ENCODE measurements at places on chromosomes 2 and 18. TPM values are rescaled to one million over a fixed set of nuclear protein-coding genes. Genes with fewer than 3 reads are reported as not detected.

DNA sequence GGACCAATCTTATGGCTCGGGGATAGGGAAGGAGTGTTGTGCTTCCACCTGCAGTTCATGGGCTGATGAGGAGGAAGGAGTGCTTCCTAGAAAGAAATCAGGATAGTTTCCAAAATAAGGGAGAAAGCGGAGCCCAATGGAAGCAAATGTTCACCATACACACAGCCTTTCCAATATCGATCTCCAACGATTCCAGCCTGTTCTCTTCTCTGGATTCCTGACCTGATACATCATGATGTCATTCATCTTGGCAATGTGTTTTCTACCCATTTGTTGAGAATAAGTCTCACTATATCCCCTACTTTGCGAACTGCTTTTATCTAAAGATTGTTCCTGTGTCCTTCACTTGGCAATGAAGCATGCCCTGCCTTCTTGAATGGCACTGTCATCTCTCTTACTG, 205.3 kb upstream of the SIX2 start:
- no peaks in the 10 kb centered on the region for H3K36me3 ChIP-seq
- DNase-seq, result no peak
- no peak overlapping the region for H3K27ac ChIP-seq
- H3K27me3 ChIP-seq, result peaks cover 3% of the 10 kb centered on the region
- no peaks in the 10 kb centered on the region for H3K4me1 ChIP-seq
- no peak overlapping the region for H3K4me3 ChIP-seq

- H3K36me3 ChIP-seq, result no peaks in the 10 kb centered on the region
- no peak overlapping the region for H3K27ac ChIP-seq
- H3K27me3 ChIP-seq, result no peaks in the 10 kb centered on the region
- no peak for DNase-seq
- no peak overlapping the region for H3K4me3 ChIP-seq
These were observed 12.0 kb downstream of the CATIP start for GRCh38 chr2:218368621-218369153.

DNA sequence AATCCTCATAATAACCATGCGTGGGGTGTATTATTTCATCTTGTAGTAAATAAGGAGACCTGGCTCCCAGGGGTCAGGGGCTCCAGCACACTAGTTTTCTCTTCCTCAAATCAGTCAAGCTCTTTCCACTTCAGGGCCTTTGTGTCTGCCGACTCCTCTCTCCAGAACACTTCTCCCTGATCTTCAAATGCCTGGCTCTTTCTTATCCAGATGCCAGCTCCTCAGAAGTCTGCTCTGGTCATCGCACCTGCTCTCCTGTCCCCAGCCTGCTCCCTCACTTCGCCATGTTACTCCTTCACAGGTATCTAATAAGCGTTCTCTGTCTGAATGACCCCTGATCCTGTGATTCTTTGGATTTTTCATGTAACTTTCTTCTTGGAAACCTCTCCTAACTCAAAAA, 62.0 kb downstream of the GYPC start:
- H3K27ac ChIP-seq, result no peak overlapping the region
- peaks cover 57% of the 10 kb centered on the region for H3K27me3 ChIP-seq
- no peak overlapping the region for H3K4me3 ChIP-seq
- H3K4me1 ChIP-seq, result no peaks in the 10 kb centered on the region

- no peak overlapping the region for H3K4me3 ChIP-seq
- H3K27me3 ChIP-seq, result no peaks in the 10 kb centered on the region
- no peak overlapping the region for H3K27ac ChIP-seq
- no peaks in the 10 kb centered on the region for H3K36me3 ChIP-seq
- peaks cover 9% of the 10 kb centered on the region for H3K4me1 ChIP-seq
These were observed 94.6 kb downstream of the RTP5 start for GRCh38 chr2:241964133-241964532.

GRCh38 chr2:225402210-225402776, 2.8 kb downstream of the NYAP2 start:
- H3K27me3 ChIP-seq, result no peaks in the 10 kb centered on the region
- no peak for DNase-seq
- no peak overlapping the region for H3K27ac ChIP-seq
- H3K36me3 ChIP-seq, result no peaks in the 10 kb centered on the region
- no peak overlapping the region for H3K4me3 ChIP-seq

- H3K4me1 ChIP-seq, result no peaks in the 10 kb centered on the region
- no peak overlapping the region for H3K4me3 ChIP-seq
- no peaks in the 10 kb centered on the region for H3K36me3 ChIP-seq
- no peak overlapping the region for H3K27ac ChIP-seq
- peaks cover 41% of the 10 kb centered on the region for H3K27me3 ChIP-seq
These were observed 4.5 kb downstream of the TRABD2A start for GRCh38 chr2:84876369-84876768.

DNA sequence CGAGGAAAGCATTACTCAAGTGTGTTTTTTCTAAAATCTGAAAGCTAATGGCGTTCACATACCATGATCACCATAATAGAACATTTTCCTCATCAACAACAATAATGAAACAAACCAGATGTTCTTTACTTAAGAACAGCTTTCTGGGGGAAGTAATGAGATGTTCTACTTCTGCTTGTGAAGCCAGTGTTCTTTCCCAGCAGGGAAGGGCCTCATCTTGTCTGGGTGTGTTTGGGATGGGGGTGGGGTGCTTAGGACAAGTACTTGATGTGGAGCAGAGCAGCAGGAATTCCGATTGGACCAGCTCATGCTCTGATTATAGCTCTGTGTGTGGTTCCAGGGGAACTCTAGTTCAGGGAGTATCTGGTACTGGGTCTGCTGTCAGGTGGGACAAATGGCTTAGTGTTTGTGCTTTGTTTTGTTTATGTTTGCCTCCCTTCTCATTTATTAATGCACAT, 163.0 kb upstream of the NOSTRIN start:
- H3K4me1 ChIP-seq, result no peaks in the 10 kb centered on the region
- DNase-seq, result no peak
- H3K36me3 ChIP-seq, result no peaks in the 10 kb centered on the region
- H3K27me3 ChIP-seq, result no peaks in the 10 kb centered on the region

DNA sequence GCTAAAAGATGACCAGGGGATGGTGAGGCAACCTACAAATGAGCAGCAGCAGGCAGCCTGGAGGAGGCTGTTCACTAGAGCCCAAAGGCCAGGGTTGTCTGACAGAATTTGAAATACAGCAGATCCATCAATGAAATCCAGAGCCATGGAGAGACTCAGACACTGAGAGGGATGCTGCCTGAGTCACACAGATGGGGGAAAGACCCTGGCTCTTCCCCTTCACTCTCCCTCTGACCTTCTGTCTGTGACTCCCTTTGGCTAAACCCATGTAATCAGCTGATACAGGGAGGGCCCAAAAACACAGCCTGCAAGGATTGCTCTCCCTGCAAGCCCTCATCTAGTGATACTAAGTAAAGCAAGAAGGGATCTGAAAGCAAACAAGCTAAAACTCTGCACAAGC, 166.5 kb upstream of the SPOPL start:
- H3K4me3 ChIP-seq, result no peak overlapping the region
- no peak for DNase-seq
- no peak overlapping the region for H3K27ac ChIP-seq

GRCh38 chr2:172472446-172473033, 45.2 kb downstream of the ITGA6 start:
- H3K27me3 ChIP-seq, result peaks cover 17% of the 10 kb centered on the region
- no peak overlapping the region for H3K4me3 ChIP-seq
- H3K27ac ChIP-seq, result no peak overlapping the region
- H3K4me1 ChIP-seq, result no peaks in the 10 kb centered on the region
- no peak for DNase-seq

GRCh38 chr2:29697715-29698114, 223.7 kb downstream of the ALK start:
- H3K4me1 ChIP-seq, result no peaks in the 10 kb centered on the region
- no peaks in the 10 kb centered on the region for H3K36me3 ChIP-seq
- H3K27me3 ChIP-seq, result no peaks in the 10 kb centered on the region
- no peak overlapping the region for H3K27ac ChIP-seq
- no peak for DNase-seq

The POTEJ gene
- not detected for total RNA-seq

GRCh38 chr18:26763446-26764110, 101.9 kb downstream of the AQP4 start:
- H3K4me3 ChIP-seq, result no peak overlapping the region
- no peak overlapping the region for H3K27ac ChIP-seq
- no peaks in the 10 kb centered on the region for H3K27me3 ChIP-seq
- no peaks in the 10 kb centered on the region for H3K4me1 ChIP-seq

- H3K4me1 ChIP-seq, result peaks cover 9% of the 10 kb centered on the region
- no peak overlapping the region for H3K27ac ChIP-seq
- no peaks in the 10 kb centered on the region for H3K36me3 ChIP-seq
- H3K27me3 ChIP-seq, result no peaks in the 10 kb centered on the region
- no peak overlapping the region for H3K4me3 ChIP-seq
These were observed 17.2 kb downstream of the ATP8B1 start for GRCh38 chr18:57785751-57786437.

The ATOH8 gene
- not detected for total RNA-seq

DNA sequence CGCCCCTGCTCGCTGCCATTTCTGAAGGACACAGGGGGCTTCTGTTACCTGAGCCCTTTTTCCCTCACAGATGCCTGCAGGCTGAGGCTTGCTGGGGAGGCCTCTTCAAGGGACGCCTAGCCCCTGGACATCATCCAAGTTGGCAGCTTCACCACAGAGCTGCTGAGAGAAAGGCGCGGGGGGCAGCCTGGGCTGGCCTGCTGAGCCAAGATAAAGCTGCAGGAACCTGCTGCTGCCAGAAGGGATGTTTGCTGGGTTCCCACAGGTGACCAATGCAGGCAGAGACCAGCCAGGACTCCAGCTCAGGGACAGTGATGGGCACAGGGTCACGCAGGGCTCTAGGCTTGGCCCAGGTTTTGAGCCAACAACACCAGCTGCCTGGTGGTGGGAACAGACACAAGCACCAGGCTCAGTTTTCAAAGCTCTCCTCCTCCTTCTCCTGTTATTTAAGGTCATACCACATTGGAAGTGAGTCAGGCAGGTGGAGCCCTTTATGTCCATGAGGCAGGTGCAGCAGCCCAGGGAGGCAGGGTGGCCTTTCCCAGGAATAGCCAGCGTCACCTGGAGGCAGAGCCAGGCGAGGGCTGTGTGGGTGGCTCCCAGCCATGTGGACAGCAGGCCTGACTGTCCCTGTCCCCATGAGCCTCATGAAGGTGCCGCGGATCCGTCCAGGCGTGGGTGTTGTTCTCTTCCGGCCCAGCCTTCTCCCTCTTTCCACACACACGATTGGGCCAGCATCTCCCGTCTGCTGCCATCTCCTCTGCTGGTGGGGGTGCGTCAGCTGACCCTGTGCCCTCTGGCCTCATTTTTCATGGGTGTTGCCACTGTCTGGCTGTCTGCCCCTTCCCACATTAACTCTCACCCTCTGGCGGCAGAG, 515.5 kb upstream of the MYT1L start:
- no peak overlapping the region for H3K27ac ChIP-seq
- H3K4me1 ChIP-seq, result peaks cover 4% of the 10 kb centered on the region
- no peaks in the 10 kb centered on the region for H3K36me3 ChIP-seq
- DNase-seq, result peak; percentile 6
- no peaks in the 10 kb centered on the region for H3K27me3 ChIP-seq

The FRZB gene
- not detected for total RNA-seq

The ITPRIPL1 gene
- 9.0 TPM for total RNA-seq

DNA sequence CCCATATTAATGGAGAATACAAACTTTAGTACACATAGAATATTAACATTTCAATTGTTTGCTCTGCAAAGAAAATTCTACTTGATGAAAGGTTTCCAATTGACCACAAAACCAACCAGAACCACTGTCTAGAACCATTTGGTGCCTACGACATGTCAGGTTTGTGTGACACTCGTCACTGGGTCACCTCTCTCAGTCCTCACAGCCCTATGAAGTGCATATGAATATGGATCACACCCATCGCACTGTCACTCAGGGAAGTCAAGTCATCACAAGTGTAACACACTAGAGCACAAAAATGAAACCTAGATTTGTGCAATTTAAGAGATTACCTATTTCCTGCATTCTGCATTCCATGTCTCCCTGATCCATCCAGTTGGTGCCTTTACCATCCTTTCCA, 43.7 kb downstream of the PTPN2 start:
- no peak overlapping the region for H3K4me3 ChIP-seq
- H3K4me1 ChIP-seq, result peaks cover 30% of the 10 kb centered on the region
- H3K36me3 ChIP-seq, result peaks cover 22% of the 10 kb centered on the region
- no peak for DNase-seq
- H3K27me3 ChIP-seq, result no peaks in the 10 kb centered on the region
- H3K27ac ChIP-seq, result no peak overlapping the region

- H3K4me3 ChIP-seq, result no peak overlapping the region
- H3K36me3 ChIP-seq, result no peaks in the 10 kb centered on the region
- peaks cover 44% of the 10 kb centered on the region for H3K4me1 ChIP-seq
- no peaks in the 10 kb centered on the region for H3K27me3 ChIP-seq
- no peak for DNase-seq
These were observed 70.0 kb downstream of the HDAC4 start for GRCh38 chr2:239330836-239331235.

DNA sequence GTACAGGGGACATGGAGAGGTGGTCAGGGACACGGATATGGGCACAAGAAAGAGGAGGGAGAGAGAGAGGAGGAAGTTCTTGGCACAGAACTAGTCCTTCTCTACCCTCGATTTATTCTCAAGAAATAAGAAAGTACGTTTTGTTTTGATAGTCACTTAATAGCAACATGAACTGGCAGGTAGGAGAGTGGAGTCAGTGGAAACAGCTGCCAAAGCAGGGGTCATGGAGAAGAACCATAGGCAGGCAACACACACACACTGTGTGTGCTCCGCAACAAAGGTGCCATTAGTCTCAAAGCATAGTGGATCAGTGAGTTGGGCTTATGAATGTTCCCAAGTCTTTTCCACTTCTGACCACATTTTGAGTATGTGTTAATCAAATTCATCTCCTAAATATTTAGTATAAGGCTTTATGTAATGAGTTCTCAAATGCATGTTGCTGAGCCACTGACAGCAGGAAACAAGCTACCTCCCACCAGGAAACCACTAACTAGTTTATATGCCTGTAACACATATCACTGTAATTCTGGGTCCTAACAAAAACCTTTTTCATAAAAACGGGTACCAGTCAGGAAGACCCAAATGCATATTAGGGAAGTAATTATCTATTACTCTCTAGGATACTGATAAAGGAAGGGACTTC, 41.1 kb downstream of the IWS1 start:
- H3K27me3 ChIP-seq, result no peaks in the 10 kb centered on the region
- DNase-seq, result no peak
- H3K27ac ChIP-seq, result no peak overlapping the region
- H3K36me3 ChIP-seq, result peaks cover 93% of the 10 kb centered on the region
- no peak overlapping the region for H3K4me3 ChIP-seq

GRCh38 chr2:527581-527980, 149.6 kb downstream of the TMEM18 start:
- H3K4me1 ChIP-seq, result no peaks in the 10 kb centered on the region
- H3K36me3 ChIP-seq, result no peaks in the 10 kb centered on the region
- peaks cover 30% of the 10 kb centered on the region for H3K27me3 ChIP-seq
- H3K4me3 ChIP-seq, result no peak overlapping the region

DNA sequence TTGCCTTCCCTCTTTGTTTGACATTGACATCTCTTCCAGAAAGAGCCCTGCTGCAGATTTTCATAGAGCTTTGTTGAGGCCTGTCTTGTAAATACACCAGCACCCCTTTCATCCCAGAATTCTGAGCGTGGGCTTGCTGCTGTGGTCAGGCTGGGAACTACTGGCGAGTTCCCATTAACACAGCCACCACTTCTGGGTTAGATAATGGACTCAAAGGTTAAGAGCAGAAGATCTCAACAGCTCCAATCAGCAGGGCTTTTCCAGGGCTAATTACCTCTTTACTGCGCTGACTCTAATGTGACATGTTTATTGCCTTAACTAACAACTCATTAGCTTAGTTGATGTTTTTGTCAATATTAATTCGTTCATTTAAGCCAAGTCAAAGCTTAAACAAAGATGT, 235.9 kb upstream of the BOD1L2 start:
- H3K4me1 ChIP-seq, result no peaks in the 10 kb centered on the region
- H3K27ac ChIP-seq, result no peak overlapping the region
- H3K27me3 ChIP-seq, result no peaks in the 10 kb centered on the region
- H3K4me3 ChIP-seq, result no peak overlapping the region
- no peaks in the 10 kb centered on the region for H3K36me3 ChIP-seq
- DNase-seq, result no peak
